ENCODE measurements at places on chromosomes 16 and 17. TPM values are rescaled to one million over a fixed set of nuclear protein-coding genes. Genes with fewer than 3 reads are reported as not detected.

Gene FOXF1
- 4.9 TPM for total RNA-seq

- no peaks in the 10 kb centered on the region for H3K27me3 ChIP-seq
- peak overlapping the region; percentile 98 for H3K4me3 ChIP-seq
- peak overlapping the region; percentile 90 for H3K27ac ChIP-seq
Observed at GRCh38 chr17:59892251-59892923, 356 bp downstream of the TUBD1 start.

- no peaks in the 10 kb centered on the region for H3K36me3 ChIP-seq
- H3K27ac ChIP-seq, result no peak overlapping the region
- DNase-seq, result no peak
- no peak overlapping the region for H3K4me3 ChIP-seq
Observed at GRCh38 chr16:84071121-84071520, 28.5 kb upstream of the SLC38A8 start.

- no peaks in the 10 kb centered on the region for H3K36me3 ChIP-seq
- no peaks in the 10 kb centered on the region for H3K27me3 ChIP-seq
- no peaks in the 10 kb centered on the region for H3K4me1 ChIP-seq
- H3K4me3 ChIP-seq, result no peak overlapping the region
- no peak overlapping the region for H3K27ac ChIP-seq
- DNase-seq, result no peak
Observed at GRCh38 chr16:9159839-9160550, 68.6 kb downstream of the HAPSTR1 start.

GRCh38 chr17:34300652-34301370 is 15.3 kb downstream of the CCL11 start:
- no peak for DNase-seq
- H3K4me1 ChIP-seq, result no peaks in the 10 kb centered on the region
- no peak overlapping the region for H3K4me3 ChIP-seq
- peak overlapping the region; percentile 29 for H3K27ac ChIP-seq
- no peaks in the 10 kb centered on the region for H3K27me3 ChIP-seq

Gene ADORA2B
- not detected for total RNA-seq

Gene CA4
- 17.3 TPM for total RNA-seq

- H3K36me3 ChIP-seq, result no peaks in the 10 kb centered on the region
- H3K4me1 ChIP-seq, result no peaks in the 10 kb centered on the region
- H3K27me3 ChIP-seq, result no peaks in the 10 kb centered on the region
- no peak overlapping the region for H3K27ac ChIP-seq
- no peak for DNase-seq
Observed at GRCh38 chr17:51355441-51356410, 95.4 kb downstream of the UTP18 start.

Gene DHRS7C
- not detected for total RNA-seq

DNA sequence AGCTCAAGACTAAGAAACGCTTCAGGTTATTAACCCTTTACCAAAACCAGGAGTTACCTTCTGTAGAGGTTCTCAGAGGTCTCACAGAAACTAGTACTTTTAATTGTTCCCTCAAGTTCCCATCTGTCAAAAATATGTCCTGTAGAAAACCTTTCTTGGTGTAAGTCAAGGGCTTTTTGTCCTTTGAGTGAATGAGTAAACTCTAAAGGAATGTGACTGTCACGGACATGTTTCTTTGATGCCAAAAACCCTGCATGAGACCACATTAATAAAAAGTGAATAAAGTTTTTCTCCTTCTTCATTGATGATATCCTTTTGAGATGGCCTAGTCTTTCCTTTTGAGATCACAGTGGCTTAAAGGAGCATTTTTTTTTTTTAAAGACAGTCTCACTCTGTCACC is 102.9 kb downstream of the NLK start:
- H3K27me3 ChIP-seq, result no peaks in the 10 kb centered on the region
- no peaks in the 10 kb centered on the region for H3K36me3 ChIP-seq
- no peak overlapping the region for H3K4me3 ChIP-seq

Gene IRF8
- total RNA-seq, result not detected

- H3K27me3 ChIP-seq, result no peaks in the 10 kb centered on the region
- H3K4me1 ChIP-seq, result no peaks in the 10 kb centered on the region
- no peaks in the 10 kb centered on the region for H3K36me3 ChIP-seq
- no peak for DNase-seq
Observed at GRCh38 chr16:50942143-50942542, 200.3 kb downstream of the CYLD start.

Gene NETO2
- total RNA-seq, result 14.3 TPM

DNA sequence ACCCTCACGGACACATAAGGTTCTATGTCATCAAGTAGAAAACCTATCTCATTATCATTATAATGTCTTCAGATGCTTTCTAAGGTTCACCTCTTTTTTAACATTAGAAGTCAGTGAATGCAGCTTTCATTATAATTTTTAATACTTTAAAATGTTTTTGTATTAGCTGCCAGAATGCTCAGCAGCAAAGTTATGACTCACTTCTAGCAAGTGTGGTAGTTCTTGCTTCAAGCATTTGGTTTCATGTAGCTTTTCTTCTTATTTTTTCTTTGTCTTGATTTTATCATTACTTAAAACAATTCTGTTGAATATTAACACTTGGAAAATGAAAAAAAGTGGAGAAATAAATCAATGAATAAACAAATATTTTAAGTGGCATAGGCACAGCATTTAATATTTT is 23.4 kb downstream of the LPCAT2 start:
- H3K27me3 ChIP-seq, result no peaks in the 10 kb centered on the region
- no peaks in the 10 kb centered on the region for H3K4me1 ChIP-seq
- H3K4me3 ChIP-seq, result no peak overlapping the region
- H3K36me3 ChIP-seq, result no peaks in the 10 kb centered on the region
- no peak overlapping the region for H3K27ac ChIP-seq

DNA sequence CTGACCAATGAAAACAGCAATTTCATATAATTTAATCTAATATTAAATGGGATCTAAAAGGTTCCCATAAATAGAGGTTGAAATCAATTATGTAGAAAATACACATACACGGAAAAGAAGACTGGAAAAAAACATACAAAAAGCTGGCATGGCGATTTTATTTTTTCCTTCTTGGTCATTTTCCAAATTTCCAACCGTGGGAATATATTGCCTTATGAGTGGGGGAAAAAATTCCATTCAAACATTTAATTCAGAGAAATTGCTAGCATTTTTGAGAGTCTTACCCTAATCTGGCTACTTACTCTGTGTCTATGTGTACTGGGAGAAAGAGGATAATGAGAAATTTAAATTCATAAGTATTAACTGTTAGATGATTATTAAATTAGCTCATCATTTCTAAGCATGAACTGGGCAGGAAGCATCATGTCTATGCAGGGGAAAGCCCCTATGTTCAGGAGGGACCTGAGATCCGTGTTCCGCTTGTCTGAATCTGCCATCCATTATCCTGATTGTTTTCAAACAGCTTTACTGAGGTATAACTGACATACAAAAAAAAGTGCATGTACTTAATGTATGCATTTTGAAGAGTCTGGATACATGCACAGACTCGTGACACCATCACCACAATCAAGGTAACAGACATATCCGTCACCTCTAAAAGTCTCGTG is 145.2 kb downstream of the XYLT1 start:
- no peak overlapping the region for H3K27ac ChIP-seq
- no peaks in the 10 kb centered on the region for H3K27me3 ChIP-seq
- H3K36me3 ChIP-seq, result no peaks in the 10 kb centered on the region
- DNase-seq, result no peak
- peaks cover 5% of the 10 kb centered on the region for H3K4me1 ChIP-seq

DNA sequence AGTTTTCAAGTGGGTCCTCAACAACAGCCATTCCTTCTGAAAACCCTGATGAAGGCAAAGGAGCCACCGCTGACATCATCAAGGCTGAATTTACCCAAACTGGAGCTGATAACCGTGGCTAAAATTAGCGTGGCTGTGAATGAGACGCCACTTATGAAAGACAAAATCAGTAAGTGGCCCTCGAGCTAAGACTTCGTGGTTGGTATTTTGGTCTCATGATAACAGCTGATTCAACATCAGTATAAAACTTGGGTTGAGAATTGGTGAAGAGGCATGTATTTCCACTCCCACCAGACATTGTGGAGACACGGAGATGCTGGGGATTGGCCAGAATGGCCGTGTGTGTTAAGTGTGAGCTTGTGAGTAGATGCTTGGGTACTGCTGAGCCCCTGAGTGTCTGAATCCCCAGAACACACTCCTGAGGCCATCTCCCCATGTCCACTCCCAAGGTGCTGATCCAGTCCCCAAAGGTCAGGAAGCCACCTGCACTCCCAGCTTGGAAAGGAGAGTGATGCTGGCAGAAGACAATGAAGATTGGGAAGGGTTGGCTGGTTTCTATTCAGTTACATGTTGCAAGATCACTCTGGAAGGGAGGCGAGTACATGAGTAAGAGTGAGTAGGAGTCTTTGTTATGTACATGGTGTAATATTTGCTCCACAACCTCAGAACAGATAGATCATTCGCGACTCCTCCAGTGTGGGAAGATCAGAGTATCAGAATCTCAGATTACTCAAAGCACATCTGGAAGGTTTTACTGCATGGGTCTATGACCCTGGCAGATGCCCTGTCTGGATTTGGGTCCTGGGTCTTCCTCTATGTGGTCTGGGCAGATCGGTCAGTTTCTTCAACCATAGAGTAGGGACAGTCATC is 207.7 kb downstream of the HS3ST3A1 start:
- no peaks in the 10 kb centered on the region for H3K27me3 ChIP-seq
- H3K4me3 ChIP-seq, result no peak overlapping the region
- H3K27ac ChIP-seq, result no peak overlapping the region
- no peak for DNase-seq
- no peaks in the 10 kb centered on the region for H3K4me1 ChIP-seq

Gene NPIPA8
- not detected for total RNA-seq

GRCh38 chr17:82053556-82054263 is 2.0 kb downstream of the GPS1 start:
- no peaks in the 10 kb centered on the region for H3K4me1 ChIP-seq
- no peaks in the 10 kb centered on the region for H3K36me3 ChIP-seq
- no peak overlapping the region for H3K27ac ChIP-seq
- no peak for DNase-seq

GRCh38 chr16:4233431-4233830 is 8.4 kb downstream of the SRL start:
- H3K36me3 ChIP-seq, result no peaks in the 10 kb centered on the region
- no peak for DNase-seq
- no peaks in the 10 kb centered on the region for H3K27me3 ChIP-seq
- no peaks in the 10 kb centered on the region for H3K4me1 ChIP-seq
- no peak overlapping the region for H3K4me3 ChIP-seq

Gene PRR35
- total RNA-seq, result not detected

DNA sequence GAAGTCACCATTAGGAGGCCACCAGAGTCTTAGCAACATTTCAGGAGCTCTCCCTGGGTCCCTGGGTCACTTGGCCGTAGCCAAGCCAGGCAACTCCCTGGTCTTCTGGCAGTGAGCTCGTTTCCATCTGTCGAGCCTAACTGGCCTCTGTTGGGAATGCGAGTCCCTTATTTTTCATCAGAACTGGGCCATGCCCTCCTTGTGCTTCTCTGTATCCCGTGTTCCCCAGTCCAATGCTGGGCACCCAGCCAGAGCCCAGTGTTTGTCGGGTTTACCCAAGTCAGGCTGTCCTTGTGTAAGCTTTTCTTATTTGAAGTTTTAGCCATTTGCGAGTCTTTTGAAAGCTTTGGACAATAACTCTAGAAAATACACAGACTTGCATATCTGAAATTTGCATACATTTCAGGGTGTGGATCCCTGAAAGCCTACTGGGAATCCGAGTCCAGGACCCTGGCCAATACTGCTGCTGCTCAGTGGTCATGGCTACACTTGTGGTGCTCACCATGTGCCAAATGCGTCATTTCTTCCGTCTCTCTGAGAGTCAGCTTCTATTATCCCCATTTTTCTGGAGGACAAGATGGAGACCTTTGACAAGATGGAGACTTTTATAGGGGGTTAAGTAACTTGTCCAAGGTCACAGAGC is 81.6 kb upstream of the LGALS9 start:
- no peak overlapping the region for H3K27ac ChIP-seq
- H3K4me3 ChIP-seq, result no peak overlapping the region
- no peaks in the 10 kb centered on the region for H3K27me3 ChIP-seq
- H3K4me1 ChIP-seq, result no peaks in the 10 kb centered on the region
- H3K36me3 ChIP-seq, result no peaks in the 10 kb centered on the region

DNA sequence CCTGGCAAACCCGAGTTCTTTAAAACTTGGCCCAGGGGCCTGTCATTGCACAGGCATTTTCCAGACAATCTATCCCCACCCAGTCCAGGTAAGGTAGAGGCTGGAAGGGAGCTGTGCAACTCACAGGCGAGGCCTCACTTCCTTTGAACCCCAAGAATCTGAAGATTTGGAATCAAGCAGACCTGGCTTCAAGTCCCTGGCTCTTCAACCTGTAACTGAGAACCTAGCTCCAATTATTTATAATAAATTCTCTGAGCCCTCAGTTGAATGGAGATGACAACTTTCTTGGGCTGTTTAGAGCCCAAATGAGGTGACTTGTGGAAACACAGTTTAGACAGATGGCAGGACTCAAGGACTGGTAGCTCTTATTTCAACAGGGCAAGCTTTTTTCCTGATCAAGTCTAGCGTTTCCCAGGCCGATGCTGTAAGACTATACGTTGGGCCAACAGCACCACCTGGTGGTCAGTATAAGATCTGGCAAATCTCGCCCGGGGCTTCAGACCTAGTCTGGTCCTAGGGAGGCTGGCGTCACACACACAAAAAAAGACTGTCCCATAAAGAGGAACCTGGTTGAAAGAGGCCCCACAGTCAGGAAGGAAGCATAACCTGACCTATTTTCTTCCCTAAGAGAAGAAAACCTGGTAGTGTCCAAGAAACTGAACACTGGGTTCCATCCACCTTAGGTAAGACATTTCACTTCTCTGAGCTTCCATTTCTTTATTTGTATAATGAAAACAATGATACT is 117.9 kb downstream of the C17orf67 start:
- no peak overlapping the region for H3K27ac ChIP-seq
- H3K4me1 ChIP-seq, result no peaks in the 10 kb centered on the region
- H3K4me3 ChIP-seq, result no peak overlapping the region
- no peaks in the 10 kb centered on the region for H3K36me3 ChIP-seq
- no peaks in the 10 kb centered on the region for H3K27me3 ChIP-seq

DNA sequence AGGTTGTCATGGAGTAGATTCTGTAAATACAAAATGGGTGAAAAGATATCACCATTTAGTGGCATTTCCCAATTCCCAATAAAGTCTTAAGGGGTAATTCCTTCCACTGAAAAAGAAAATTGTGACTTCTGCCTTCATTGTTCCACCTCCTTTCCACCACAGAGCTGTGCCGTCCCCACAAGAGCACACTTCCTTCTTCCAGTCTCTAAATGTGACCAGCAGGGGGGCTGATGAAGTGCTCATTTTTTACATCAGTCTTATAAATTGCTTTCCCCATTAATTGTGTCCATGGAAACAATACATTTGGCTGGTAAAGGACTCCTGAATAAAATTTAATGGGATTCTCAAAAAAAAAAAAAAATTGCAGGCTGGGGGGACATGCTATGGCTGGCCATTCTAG is 260.8 kb upstream of the PSMD7 start:
- H3K36me3 ChIP-seq, result no peaks in the 10 kb centered on the region
- no peak for DNase-seq
- no peaks in the 10 kb centered on the region for H3K4me1 ChIP-seq
- H3K4me3 ChIP-seq, result no peak overlapping the region
- no peak overlapping the region for H3K27ac ChIP-seq

DNA sequence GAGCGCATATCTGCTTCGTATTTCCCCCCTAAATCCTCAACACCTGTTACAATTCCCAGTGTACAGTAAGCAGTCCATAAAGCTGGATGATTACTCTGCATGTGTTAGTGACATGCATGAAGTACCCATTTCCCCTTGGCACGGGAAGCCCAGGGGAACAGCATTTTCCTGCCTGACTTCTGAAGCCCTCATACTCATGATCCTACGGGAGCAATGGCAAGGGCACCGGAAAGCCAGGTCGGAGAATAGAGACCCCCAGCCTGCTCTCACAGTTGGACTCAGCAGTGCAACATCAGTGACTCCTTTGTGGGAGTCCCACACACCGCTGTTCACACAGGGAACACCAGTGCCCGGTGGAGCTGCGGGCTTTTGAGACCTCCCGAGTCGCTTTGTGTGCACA is 336.9 kb downstream of the CDH13 start:
- no peak for DNase-seq
- no peaks in the 10 kb centered on the region for H3K27me3 ChIP-seq
- H3K4me1 ChIP-seq, result no peaks in the 10 kb centered on the region
- H3K4me3 ChIP-seq, result no peak overlapping the region
